ENCODE measurements at places on chromosomes 16 and 17.

- no peak for DNase-seq
These were observed 41.3 kb downstream of the SLC47A1 start for GRCh38 chr17:19574956-19575355.

DNA sequence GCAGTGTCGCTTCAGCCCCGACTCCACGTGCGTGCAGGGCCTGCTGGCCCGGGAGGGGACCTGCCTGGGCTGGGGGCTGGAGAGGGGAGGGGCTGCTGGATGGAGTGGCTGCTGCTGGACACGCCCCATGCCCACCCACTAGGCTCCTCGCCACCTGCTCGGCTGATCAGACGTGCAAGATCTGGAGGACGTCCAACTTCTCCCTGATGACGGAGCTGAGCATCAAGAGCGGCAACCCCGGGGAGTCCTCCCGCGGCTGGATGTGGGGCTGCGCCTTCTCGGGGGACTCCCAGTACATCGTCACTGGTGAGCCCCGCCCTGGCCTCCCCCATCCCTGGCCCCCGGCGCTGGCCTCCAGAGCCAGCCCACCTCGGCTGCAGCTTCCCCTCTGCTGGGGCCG lies 2.4 kb downstream of the BRICD5 start:
- no peak for DNase-seq

DNA sequence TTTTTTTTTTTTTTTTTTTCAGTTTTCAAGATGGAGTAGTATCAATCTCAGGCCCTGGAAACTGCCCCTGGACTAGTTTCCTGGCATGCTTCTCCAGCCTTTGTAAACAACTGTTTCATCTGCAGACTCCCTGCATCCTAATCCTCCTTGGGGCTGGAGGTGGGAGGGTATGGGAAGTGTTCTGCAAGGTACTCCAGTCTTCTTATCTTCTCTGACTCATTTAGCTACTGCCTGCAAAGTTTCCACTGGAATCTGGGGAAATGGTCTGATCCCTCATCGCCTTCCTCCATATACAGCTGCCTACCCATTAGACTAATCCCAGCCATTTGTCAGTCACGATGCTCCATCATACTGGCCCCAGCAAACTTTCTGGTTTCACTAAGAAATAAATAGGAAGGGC lies 21.5 kb downstream of the COPZ2 start:
- no peak for DNase-seq

DNA sequence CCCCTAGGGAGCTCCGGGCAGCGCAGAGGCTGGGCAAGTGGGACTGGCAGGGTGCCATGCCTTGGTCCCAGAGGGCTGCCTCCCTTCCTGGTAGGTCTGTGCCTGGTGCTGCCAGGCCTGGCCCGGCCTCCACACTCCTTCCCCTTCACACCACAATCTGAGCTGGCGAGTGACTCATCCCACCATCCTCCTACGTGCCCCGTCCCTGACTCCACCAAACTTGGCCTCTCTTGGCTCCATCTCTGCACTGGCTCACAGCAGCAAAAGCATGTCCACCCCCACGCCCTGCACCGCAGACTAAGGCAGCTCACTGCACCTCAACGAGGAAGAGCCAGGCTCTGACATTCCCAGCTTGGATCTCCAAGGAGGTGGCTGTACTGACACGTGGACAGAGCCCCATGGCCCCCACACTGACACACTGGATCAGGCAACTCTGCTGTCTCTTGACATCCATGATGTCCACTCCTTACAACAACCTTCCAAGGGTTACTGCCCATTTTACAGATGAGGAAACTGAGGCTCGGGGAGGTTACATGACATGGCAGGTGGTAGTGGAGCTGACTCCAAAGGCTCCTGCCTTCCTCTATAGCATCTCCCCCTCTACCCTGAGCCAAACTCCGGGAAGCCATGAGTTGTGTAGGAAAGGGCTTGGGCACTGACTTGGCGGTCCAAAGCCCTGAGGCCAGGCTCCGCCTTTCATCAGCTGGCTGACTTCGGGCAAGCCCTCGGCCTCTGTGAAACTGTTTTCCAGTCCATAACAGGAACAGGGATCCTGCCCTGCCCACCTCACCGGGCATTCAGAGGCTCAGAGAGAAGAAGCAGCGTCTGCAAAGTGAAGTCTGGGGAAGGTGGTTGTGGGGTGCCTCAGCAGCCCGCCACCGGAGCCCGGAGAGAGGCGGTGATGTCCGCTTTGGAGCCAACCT lies 20.1 kb upstream of the KRT19 start:
- no peak for DNase-seq

DNA sequence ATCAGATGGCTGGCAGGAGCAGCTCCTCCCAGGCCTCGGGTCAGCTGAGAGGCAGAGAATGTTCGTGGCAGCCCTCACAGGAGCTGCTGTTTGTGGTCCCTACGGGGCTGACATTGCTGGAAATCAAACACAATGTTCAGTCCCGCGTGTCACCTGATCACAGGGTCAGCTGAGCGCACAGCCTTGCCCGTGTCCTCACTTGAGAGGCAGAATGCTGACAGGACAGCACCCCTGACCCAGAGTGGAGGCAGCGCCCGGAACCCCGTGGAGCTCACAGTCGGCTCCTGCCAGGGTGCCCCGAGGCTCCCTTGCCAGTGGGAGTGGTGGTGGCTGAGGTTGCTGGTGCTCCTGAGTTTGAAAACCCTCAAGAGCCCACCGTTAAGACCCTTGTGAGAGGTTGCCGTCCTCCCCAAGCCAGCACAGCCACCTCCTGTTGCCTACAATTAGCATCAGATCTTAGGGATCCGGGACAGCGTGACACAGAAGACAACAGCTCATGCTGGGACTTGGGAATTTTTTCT lies 3.6 kb upstream of the CHMP6 start:
- no peak for DNase-seq

All from GM13976 (cell line).